ENCODE measurements at places on chromosomes 1 and 21.

DNA sequence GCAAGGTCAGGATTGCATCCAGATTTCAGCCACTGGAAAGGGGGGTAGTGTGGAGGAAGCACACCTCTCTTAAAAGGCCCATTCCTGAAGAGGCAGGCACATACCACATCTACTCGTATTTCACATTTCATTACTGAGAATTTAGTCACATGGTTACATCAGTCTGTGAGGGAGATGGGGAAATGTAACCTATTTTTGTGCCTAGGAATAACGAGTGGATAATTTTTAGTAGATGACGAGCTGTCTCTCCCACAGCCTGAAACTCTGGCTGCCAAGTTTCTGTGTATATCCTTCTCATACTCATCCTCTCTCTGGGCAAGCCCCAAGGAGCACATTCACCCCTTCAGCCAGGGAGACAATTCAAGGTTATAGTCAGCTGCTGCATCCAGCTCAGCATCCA is 10.3 kb upstream of the C21orf91 start:
- DNase-seq: no peak

GRCh38 chr1:116835161-116835560 is 74.6 kb upstream of the PTGFRN start:
- no peak for DNase-seq

GRCh38 chr1:28803051-28803450 is 8.9 kb upstream of the OPRD1 start:
- no peak for DNase-seq

- DNase-seq: no peak
Measured at GRCh38 chr1:86156566-86157455, at the start of gene COL24A1. COL24A1 (minus strand) TSS chr1:86156772; CDS start chr1:86156396, 376 bp downstream.

DNA sequence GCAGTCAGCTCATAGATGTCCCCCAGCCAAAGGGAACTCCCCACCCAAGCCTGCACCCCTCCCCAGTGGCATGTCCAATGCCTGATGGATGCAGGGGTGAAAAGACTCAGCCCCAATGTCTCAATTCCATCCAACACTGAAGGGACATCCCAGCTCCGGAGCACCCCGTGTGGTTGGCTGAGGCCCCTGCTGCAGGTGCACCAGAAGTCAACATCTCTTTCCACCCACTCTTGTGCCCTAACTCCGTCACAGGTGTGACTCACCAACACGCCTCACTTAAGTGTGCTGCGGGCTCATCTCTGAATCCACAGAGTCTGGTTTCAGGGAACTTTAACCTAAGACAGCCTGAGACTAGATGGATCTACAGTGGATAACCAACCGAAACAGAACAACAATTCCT is 40.9 kb upstream of the ZBTB18 start:
- peak; percentile 40 for DNase-seq

DNA sequence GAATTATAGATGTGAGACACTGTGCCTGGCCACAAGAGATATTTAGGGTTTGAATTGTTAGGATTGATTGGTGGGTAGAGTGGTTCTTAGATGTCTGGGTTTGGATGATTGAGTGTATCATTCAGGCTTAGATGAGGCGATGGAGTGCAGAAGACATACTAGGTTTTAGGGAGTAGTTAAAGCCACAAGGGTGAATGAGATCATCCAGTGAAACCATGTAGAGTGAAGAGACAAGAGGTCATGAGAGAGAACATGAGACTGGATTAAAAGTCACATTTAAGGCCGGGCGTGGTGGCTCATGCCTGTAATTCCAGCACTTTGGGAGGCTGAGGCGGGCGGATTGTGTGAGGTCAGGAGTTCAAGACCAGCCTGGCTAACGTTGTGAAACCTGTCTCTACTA is 37.2 kb downstream of the ZFYVE9 start:
- DNase-seq: no peak

GRCh38 chr21:44070391-44070790 is 36.8 kb upstream of the PWP2 start:
- no peak for DNase-seq

GRCh38 chr1:176517484-176517883 is 54.5 kb downstream of the PAPPA2 start:
- DNase-seq: no peak

DNA sequence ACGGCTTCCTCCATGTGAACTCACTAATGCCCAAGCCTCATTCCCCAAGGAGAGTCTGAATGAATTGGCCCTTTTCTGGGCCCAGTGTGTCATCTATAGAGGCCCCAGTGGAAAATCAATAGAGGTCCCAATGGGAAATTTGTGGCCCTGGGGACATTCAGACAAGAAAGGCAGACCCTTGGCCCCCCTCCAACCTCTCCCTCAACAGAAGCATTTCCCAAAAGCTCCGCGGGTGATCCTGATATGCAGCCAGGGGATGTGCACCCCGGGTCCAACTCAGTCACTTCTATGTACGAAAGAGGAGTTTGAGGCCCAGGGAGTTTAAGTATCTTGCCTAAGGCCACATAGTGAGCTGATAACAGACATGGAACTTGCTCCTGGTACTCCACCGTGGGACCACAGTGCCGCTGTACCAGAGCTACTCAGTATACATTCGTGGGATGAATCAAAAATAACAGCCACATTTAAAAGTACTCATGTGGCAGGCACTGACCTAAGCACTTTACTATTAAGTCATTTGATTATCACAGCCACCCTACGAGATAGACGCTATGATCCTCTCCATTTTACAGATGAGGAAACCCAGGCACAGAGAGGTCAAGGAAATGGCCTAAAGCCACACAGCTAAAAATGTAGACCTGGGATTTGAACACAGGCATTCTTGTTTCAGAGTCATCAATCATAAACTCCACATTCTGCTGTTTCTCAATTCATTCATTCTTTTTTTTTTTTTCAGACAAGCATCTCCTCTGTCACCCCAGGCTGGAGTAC is 8.5 kb downstream of the EPHA2 start:
- no peak for DNase-seq

GRCh38 chr1:16189921-16190621 is 22.4 kb downstream of the ARHGEF19 start:
- DNase-seq: no peak

GRCh38 chr1:70909262-70909822 is 138.3 kb downstream of the PTGER3 start:
- DNase-seq: no peak

DNA sequence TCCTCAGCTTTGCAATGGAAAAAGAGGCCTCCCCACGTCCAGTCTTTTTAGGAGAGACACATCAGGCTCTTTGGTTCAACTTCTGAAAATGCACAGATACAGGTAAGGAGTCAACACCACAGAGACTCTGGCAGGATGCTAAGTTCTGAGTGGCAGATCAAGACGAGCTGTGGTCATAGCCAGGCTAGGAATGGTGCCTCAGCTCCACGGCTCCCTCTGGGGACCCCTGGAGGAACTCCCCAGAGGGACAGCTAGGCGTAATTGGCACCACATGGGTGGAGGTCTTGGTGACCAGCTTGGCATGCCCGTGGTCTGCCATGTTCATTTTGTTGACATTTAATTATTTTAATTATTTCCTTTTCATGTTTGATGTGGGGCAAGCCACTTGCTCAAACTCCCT is 206.1 kb downstream of the KAZN start:
- no peak for DNase-seq

DNA sequence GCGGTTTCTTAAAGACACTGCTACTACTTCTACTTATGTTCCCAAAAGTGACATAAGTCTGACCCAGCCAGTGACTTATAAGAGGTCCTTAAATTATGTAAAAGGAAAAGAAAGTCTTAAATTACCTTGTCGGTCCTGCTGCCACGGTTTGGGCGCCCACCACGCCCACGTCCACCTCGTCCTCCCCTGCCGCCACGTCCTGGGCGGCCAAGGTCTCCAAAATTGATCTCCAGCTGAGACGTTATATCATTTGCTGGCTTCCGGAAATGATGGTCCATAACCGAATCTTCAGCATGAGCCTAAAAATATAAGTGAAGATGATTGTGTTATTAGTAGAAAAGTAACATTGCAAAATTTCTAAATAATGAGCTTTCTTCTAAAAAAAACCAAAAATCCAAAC is 15.2 kb downstream of the SERBP1 start:
- no peak for DNase-seq

GRCh38 chr21:16186742-16187141 is 457.0 kb downstream of the USP25 start:
- no peak for DNase-seq

GRCh38 chr1:243421784-243422183 is 165.9 kb downstream of the SDCCAG8 start:
- peak; percentile 41 for DNase-seq

DNA sequence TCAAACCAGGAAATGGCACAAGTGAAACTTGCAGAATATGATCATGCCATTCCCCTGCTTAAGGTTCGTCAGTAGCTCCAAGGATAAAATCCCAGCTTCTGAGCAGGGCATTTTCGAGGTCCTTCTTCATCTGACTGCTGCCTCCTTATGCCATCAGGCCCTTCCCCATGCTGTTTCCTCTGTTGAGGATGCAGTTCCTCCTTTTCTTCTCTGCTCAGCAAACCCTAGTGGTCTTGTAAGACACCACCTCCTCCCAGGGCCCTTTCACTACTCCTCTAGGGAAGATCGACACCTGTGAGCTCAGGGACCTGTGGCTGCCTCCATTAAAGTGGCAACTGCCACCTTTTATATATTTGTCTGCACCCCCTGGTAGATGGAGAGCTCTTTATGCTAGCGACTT is 62.1 kb upstream of the JUN start:
- no peak for DNase-seq

GRCh38 chr21:43882952-43883545 is 18.0 kb downstream of the AGPAT3 start:
- DNase-seq: no peak

GRCh38 chr1:107669996-107670395 is 295.0 kb downstream of the VAV3 start:
- no peak for DNase-seq

DNA sequence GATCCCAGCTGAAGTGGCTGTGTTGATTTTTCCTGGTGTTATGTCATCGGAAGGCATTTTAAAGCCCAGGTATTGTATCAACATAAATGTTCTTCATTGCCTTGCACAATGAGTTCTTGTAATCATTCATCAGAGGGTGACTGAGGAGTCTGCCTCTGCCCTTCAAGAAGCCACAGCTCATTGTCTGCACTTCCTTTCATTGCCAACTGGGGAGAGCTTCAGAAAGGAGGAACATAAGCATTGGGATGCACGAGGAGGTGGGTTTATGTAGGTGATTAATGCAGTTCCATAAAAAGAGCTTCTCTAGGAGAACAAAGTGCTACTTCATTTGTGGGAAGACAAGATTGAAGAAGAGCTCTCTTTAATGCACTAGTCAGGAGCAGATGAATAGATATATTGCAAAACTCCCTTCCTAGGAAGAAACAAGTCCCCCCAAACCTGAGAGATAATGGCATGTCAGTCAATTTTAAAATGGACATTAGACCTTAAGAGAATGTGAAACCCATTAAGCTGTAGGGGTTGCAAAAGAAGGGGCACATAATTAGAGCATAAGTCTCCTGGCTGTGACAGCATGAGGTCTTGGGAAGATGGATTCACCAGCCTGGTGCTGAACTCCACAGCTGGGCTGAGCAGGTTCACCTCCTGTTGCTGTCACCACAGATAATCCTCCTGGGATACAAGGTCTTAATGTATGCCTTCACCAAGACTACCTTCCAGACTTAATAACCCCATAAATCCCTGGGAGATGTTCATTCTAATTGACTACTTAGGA is 124.6 kb downstream of the BACH1 start:
- no peak for DNase-seq

DNA sequence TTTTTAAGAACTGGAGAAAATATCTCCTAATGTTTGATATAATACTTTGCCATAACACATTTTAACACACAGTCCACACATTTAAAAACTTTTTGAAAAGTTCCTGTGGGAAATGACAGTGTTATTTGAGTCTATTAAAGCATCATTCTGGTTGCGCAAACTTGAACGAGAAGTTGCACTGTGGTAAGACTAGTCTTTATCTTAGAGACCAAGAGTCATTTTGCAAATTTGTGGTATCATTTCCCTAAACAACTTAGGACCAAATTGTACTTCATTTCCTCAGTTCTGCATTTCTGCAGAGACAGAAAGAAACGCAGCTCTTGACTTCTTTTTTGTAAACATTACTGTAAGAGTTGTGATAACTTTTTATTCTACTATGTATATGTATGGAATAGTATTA is at the start of gene RGS18:
TSS of gene RGS18 (plus strand) at position 282 of the 400 bp plus-strand sequence. CDS start 176 bp downstream, outside the sequence.
- DNase-seq: no peak

- DNase-seq: no peak
Measured at GRCh38 chr1:228207381-228207810, 448 bp upstream of the OBSCN start.

GRCh38 chr1:220730486-220730885 is 17.6 kb upstream of the MTARC2 start:
- no peak for DNase-seq

DNA sequence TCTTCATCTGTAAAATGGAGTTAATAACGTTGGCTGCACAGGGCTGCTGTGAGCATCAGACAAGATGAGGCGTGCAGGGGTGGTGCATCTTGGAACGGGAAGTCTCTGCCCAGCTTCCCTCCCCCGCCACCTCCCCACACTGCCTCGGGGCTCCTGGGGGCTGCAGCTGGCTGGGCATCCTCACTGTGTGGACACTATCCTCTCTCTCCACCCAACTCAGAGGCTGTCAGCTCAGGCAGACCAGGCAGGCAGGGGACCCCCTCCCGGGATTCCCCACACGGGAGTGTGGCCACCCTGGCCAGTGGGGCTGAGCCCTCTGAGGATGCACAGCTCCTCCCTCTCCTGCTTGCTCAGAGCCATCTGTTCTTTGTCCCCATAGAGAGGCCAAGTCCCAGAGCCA is 122.7 kb downstream of the CCDC185 start:
- no peak for DNase-seq

DNA sequence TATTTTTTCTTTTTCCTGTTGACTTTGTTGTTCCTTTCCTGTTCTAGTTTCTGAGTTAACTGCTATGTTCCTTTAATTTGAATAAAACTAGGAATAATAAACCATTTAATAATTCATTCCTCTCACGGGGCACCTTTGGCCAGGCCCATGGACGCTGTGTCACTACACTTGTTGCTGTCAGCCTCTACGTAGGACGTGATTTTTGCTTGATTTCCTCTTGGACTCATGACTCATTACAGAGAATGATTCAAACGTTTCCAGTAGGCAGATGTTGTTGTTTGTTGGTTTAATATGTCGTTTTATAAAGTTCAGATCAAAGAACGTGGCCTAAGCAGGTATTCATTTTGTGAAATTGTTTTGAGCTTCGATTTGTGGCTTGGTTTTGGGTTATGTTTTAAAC is 9.1 kb upstream of the SLC19A1 start:
- no peak for DNase-seq

- no peak for DNase-seq
Measured at GRCh38 chr21:44687671-44688070, 5.7 kb upstream of the KRTAP12-1 start.

DNA sequence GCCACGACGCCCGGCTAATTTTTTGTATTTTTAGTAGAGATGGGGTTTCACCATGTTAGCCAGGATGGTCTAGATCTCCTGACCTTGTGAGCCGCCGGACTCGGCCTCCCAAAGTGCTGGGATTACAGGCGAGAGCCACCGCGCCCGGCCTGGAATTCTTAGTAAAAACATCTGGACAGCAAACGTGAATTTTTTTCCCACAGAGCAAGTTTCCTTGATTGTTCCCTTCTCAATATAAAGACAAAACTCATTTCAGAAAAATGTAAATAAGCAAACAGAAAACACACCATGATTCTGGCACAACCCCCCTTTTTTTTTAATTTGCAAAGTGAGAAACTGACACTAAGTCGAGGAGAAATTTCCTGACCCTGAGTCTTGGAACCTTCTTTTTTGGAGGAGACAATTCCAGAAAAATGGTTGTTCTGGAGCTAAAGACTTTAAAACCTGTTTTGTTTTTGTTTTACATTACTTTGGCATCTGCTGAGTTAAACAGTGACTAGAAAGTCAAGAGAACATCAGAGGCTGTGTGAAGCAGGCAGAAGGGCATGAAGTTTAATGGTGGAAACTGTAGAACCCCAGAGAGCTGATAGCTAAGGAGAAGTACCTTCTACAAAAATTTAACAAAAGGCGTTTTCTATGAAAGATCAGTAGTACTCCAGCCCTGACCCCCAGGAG is 10.3 kb upstream of the HMGCS2 start:
- no peak for DNase-seq

All from activated T-cell treated with anti-CD3 and anti-CD28 coated beads for 48 hours (primary cell).